ENCODE measurements at places on chromosomes 1 and 21. TPM values are rescaled to one million over a fixed set of nuclear protein-coding genes. Genes with fewer than 3 reads are reported as not detected.

LIN28A gene
- polyA plus RNA-seq, result not detected

TXNIP gene
- 77.5 TPM for polyA plus RNA-seq

AUNIP gene
- 1.1 TPM for polyA plus RNA-seq

IFNAR1 gene
- 9.0 TPM for polyA plus RNA-seq

PGLYRP4 gene
- polyA plus RNA-seq, result 3.1 TPM

CFHR3 gene
- 0.02 TPM for polyA plus RNA-seq

RPTN gene
- 0.20 TPM for polyA plus RNA-seq

KRTAP13-2 gene
- polyA plus RNA-seq, result not detected

PLA2G2F gene
- polyA plus RNA-seq, result 0.01 TPM

CDA gene
- 107 TPM for polyA plus RNA-seq

RAB42 gene
- 0.96 TPM for polyA plus RNA-seq

ATP1A4 gene
- 0.06 TPM for polyA plus RNA-seq

HYI gene
- 22.8 TPM for polyA plus RNA-seq

KCND3 gene
- 1.6 TPM for polyA plus RNA-seq

S100A3 gene
- 27.5 TPM for polyA plus RNA-seq

PLEKHN1 gene
- 74.7 TPM for polyA plus RNA-seq

C1QB gene
- 29.1 TPM for polyA plus RNA-seq

TMPRSS15 gene
- not detected for polyA plus RNA-seq

MAB21L3 gene
- 2.8 TPM for polyA plus RNA-seq

UTS2 gene
- 0.04 TPM for polyA plus RNA-seq

SLFNL1 gene
- polyA plus RNA-seq, result 0.16 TPM

AMPD1 gene
- 0.18 TPM for polyA plus RNA-seq

BTBD19 gene
- 1.3 TPM for polyA plus RNA-seq

ANKRD34A gene
- polyA plus RNA-seq, result 0.27 TPM

HES2 gene
- 34.2 TPM for polyA plus RNA-seq

TAL1 gene
- polyA plus RNA-seq, result 1.1 TPM

MROH9 gene
- polyA plus RNA-seq, result not detected

CTTNBP2NL gene
- 14.0 TPM for polyA plus RNA-seq

SELP gene
- 2.1 TPM for polyA plus RNA-seq

Measured in esophagus (tissue), 2 donors.